ENCODE measurements at places on chromosomes 11 and 22.

- no peak for DNase-seq
Observed at GRCh38 chr11:126890561-126890960, 110.0 kb downstream of the KIRREL3 start.

GRCh38 chr11:13462311-13462900 is 616 bp downstream of the BTBD10 start:
- no peak for DNase-seq

DNA sequence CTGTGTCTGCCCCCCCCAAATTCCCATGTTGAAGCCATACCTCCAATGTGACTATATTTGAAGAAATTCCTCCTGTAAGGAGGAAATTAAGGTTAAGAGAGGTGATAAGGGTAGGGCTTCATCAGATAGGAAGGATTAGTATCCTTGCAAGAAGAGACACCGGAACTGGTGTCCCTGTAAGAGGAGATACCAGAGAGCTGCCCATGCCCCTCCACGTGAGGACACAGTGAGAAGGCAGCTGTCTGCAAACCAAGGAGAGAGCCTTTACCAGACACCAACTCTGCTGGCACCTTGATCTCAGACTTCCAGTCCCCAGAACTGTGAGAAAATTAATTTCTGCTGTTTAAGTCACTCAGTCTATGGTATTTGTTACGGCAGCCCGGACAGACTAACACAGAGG is 109.3 kb downstream of the ARFGAP2 start:
- no peak for DNase-seq

GRCh38 chr11:19110295-19110694 is 6.7 kb upstream of the ZDHHC13 start:
- no peak for DNase-seq

GRCh38 chr22:19818324-19819207 is 36.1 kb downstream of the GNB1L start:
- no peak for DNase-seq

- no peak for DNase-seq
Observed at GRCh38 chr22:37802310-37803194, 5.2 kb upstream of the GCAT start.

DNA sequence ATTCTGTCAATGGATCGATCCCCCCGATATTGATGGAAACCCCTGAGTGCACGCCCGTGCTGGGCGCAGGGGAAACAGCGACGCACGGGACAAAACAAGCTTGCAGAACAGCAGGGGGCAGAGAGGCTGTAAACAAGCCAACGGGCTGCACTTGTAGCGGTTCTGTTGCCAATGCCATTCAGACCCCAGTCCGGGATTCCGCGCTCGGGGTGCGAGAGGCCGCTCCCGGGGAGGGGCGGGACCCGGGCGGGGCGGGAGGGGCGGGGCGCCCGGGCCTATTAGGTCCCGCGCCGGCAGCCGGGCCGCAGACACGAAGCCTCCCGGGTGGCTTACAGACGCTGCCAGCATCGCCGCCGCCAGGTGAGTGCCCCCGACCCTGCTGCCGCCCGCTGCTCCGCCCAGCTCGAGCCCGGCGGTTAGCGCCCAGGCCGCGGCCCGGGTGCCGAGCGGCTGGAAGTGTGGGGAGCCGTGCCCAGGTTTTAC is at the start of gene BIK:
BIK (plus strand) TSS at position 307 of the 483 bp plus-strand sequence. CDS start 13,273 bp downstream, outside the sequence.
- no peak for DNase-seq

- no peak for DNase-seq
Observed at GRCh38 chr11:121996574-121996973, 119.4 kb downstream of the BLID start.

- no peak for DNase-seq
Observed at GRCh38 chr11:115580416-115580815, 76.2 kb upstream of the CADM1 start.

GRCh38 chr11:72218251-72218745 is 1.7 kb downstream of the FOLR2 start:
- DNase-seq: no peak

DNA sequence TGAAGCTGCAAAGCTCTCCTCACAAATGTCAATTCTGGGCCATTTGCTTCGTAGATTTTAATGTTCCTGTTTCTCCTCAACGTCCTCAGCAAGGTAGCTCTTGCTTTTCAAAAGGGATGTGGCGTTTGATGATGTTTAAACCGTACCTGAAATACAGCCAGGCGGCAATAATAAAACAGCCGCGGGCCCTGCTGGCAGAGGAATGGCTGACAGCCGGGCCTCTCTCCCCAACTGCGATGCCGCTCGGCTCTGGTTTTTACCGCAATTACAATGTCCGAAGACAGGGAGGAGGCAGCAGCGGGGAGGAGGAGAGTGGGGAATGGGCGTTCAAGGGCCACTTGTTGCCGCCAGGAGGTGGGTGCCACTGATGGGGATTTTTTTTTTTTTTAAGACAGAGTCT is 27.5 kb downstream of the MACROD1 start:
- no peak for DNase-seq

- DNase-seq: no peak
Observed at GRCh38 chr11:101727451-101727850, 143.6 kb upstream of the TRPC6 start.

DNA sequence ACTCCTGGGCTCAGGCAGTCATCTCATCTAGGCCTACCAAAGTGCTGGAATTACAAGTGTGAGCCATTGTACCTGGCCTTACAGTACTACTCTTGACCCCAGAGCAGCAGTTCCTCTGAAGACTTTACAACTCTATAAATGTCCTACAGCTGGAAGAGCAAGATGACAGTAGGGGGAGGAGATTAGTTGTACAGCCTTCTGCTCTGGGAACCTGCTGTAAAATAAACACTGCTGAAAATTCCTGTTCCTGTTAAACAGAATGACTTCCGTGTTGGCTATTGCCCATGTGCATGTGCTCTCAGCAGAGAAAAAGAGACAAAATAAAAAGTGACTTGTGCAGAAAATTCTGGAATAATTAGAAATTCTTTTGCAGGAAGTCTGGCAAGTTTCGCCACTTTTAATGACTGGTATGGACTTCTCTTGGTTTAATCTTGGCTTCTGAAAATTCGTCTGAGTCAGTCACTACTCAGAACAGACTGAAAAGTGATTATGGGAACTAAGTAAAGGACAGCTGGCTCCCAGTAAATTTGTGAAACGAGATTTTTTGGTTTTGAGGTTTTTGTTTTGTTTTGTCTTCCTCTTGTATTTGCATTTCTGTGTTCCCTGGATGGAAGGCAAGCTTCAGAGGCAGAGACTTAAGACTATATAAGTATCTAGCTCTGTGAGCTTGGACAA is 955.7 kb downstream of the DLG2 start:
- DNase-seq: no peak

GRCh38 chr11:33257897-33258630 is 883 bp downstream of the HIPK3 start:
- no peak for DNase-seq

DNA sequence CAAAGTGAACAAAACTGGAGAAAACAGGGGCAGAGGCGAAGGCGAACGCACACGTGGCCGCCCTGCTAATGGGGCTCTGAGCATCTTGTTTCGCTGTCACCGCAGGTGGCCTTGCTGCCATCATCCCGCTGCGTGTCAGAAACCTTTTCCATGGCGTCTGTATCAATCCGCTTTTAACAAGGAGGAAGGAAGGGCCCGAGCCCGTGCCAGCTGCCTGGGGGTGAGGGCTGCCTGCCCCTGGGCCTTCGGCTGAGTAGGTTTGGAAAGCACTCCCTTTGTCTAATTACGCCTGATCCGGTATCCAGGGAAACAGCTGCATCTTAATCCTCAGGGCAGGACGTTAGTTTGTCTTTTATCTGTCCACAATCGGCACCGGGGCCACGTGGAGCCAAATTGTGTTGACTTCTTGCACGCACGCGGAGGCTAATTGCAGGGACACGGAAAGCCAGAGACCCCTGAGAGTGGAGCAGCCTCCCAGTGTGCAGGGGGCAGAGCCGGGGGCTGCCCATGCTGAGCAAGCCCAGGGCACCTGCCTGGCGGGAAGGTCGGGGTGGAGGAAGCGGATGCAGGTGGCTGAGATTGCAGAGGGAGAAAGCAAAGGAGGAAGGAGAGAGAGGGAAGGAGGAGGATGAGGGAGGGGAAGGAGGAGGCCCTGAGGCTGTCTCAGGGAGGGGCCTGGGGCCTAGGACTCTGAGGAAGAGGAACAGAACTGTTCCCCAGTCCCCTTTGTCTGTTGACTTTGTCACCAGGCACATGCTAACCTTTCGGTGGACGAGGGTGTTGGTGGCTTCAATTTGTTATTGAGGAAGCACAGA is 19.2 kb upstream of the TH start:
- no peak for DNase-seq

- DNase-seq: no peak
Observed at GRCh38 chr11:68962527-68963250, 18.1 kb downstream of the MRGPRD start.

DNA sequence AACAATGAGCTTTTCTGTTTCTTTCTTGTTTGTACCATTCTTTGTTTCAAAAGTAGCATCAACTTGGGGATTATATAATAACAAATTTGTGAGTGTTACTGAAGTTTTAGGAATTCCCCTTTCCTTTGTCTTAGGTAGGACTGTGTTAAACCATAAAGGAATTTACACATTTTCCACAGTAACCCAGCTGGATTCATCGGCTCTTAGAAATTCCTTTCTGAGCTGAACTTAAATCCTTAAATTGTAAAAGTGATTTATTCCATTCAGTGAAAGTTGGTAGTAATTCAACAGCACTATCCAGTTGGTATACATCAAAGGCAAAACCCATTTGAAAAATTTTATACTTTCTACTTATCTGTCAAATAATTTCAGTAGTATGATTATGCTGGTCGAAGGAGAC is 11.8 kb downstream of the EMSY start:
- DNase-seq: no peak

DNA sequence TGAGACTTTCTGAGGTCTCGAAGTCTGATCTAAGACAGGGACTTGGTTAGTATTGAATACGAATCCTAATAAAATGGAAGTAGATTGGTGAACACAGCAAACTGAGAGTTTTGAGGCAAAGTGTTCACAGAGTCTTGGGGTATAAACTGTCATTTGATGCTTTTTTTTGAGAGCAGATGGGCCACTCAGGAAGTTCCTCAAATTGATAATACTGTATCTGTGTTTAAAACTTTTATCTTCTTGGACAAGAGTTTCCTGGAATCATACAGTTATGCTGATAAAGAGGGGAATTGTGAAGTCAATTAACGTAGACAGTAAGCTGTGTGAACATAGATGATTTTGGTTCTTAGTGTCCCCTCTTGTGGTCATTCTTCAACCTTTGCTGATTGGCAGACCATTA is 80.0 kb upstream of the CLPB start:
- no peak for DNase-seq

GRCh38 chr11:12282676-12283075 is 94.7 kb upstream of the PARVA start:
- DNase-seq: no peak

GRCh38 chr11:70046089-70046488 is 32.0 kb upstream of the ANO1 start:
- no peak for DNase-seq

- no peak for DNase-seq
Observed at GRCh38 chr11:44564166-44564565, 1.3 kb upstream of the CD82 start.

GRCh38 chr11:79089601-79090000 is 351.2 kb downstream of the TENM4 start:
- DNase-seq: no peak

- no peak for DNase-seq
Observed at GRCh38 chr11:64000026-64000739, 13.9 kb downstream of the OTUB1 start.

DNA sequence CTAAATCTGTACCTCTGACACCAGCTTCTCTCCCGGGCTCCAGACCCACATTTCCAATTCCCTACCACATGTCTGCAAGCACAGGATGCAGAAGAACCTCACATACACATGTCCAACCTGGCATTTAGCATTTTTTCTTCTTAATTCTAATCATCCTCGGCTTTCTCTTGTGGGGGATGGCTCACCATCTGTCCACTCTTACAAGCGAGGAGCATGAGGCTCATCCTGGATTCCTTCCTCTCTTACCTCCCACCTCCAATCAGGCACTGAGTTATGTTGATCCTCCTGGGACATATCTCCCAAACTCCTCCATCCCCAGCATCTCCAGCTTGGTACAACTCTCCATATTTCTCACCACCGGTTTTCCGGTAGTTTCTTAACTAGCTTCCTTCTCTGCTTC is 149.8 kb upstream of the LARGE1 start:
- no peak for DNase-seq

- no peak for DNase-seq
Observed at GRCh38 chr11:10659339-10660216, 34.0 kb downstream of the IRAG1 start.
